Femur (tissue), 1 donor: ENCODE measurements at places on chromosomes 2 and 18.
A peak's percentile ranks its signal among the peaks of the same experiment; 100 is the strongest.

DNA sequence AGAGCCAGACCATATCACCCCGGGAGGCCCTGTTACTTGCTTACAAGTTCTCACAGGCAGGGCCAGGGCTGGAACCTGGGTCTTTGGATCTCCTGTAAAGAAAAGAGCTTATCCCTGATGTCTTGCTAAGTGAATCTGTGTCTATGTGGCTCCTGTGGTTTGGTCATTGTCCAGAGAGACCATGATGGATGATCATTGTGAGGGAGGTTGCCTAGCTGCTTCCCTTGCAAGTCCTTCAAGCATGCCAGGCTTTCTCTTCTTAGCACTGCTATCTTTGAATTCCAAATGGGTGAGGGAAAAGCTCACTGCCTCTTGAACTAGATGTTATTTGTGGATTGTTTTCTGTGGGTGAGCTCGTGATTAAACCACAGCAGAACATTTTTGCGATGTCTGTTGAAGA is 151.6 kb downstream of the FSHR start:
- DNase-seq = peak; percentile 21

DNA sequence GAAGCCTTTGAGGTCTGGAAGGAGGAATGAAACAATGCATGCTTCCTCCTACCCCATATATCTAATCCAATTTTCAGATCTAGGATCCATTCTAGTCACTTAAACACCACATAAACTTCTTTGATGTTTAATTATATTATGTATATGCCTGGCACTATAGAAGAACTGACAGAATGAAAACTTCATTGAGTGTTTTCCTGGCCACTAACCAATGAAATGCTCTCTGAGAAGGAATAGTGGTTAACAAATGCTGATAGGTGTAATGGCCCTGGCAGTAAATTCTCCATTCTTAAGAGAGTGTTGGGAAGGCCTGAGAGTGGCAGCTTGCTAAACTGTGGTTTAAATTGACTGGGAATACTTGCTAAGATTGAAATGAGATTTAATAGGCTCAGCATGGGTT is 710.0 kb downstream of the LRRTM4 start:
- DNase-seq = no peak

DNA sequence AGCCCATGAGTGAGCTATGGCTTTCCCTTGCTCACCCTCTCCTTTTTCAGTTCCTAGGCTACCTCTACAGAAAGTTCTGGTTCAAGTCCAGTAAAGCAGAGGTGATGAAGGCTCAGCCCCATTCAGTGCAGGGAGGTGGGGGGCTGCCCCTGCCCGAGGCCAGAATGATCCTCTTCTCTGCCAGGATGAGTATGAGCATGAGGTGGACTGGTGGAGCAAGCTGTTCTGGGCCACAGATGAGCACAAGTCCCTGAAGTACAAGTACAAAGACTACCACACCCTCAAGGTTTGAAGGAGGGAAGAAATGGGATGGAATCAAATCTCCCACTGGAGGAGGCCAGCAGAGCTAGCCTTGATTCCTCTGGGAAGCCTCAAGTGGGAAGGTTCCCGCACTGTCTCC is 42.4 kb downstream of the LMAN2L start:
- no peak for DNase-seq

DNA sequence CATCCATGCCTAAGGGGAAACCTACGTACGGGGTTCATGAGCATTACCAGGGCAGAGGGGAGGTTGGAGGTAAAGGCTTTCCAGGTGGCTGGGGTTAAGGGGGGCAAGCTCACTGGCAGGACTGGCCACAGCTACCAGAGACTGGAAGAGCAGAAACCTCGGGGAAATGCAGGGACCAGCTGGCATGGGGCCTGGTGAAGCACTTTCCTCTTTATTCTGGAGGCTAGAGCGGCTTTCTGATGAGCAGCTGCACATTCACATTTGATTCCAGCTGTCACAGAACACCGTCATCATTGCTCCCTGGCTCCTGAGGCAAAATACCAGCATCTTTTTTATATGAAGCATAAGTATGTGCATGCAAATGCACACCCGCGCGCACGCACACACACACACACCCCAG is 28.7 kb upstream of the LRRC30 start:
- peak; percentile 28 for DNase-seq

GRCh38 chr2:156908825-156909224 is 348.7 kb upstream of the GALNT5 start:
- no peak for DNase-seq

DNA sequence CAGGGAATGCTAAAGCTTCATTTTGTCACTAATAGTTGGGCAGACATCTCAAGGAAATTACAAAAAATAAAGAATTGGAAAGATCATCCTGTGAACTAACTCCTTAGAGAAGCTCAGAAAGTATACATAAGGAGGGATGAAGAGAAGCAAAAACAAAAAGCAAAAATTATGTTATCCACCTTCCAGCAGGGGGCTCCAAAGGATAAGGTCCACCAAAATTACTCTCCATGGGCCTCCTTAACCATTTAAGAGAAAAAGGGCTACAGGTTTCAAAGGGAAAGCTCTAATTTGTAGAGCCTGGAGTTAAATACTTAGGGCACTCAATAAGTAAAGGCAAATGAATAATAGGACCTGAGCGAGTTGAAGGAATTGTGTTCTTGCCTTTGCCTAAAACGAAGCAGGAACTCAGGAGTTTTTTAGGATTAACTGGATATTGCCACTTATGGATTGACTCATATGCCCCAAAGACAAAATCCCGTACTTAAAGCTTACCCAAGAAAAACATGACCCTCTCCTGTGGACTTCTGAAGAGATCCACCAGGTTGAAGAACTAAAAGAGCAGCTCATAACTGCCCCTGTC is 1167.9 kb downstream of the DSC3 start:
- no peak for DNase-seq

DNA sequence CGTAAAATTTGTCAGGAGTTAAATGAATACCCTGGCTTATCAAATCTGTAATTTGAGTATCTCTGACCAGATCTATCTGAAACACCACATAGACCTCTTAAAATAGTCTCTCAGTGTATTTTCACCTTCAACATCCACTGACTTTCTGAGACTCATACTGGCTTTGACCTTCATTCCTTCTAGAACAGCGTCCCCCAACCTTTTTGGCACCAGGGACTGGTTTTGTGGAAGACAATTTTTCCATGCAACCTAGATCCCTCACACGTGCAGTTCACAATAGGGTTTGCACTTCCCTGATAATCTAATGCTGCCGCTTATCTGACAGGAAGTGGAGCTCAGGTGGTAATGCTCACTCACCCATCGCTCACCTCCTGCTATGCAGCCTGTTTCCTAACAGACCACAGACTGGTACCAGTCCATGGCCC is 3.2 kb downstream of the NBAS start:
- DNase-seq = no peak

GRCh38 chr2:185202945-185203528 is 535.6 kb upstream of the FSIP2 start:
- DNase-seq = no peak

- no peak for DNase-seq
Measured at GRCh38 chr2:70035344-70035844, 51.9 kb upstream of the PCBP1 start.

GRCh38 chr2:119181391-119181790 is 22.8 kb upstream of the C1QL2 start:
- DNase-seq = no peak

- no peak for DNase-seq
Measured at GRCh38 chr2:230788554-230789175, 76.0 kb downstream of the CAB39 start.

GRCh38 chr2:117621326-117621725 is 193.2 kb upstream of the DDX18 start:
- DNase-seq = no peak

- no peak for DNase-seq
Measured at GRCh38 chr2:136086253-136087016, 31.5 kb downstream of the CXCR4 start.

GRCh38 chr2:201122276-201122675 is 6.3 kb downstream of the CFLAR start:
- no peak for DNase-seq

DNA sequence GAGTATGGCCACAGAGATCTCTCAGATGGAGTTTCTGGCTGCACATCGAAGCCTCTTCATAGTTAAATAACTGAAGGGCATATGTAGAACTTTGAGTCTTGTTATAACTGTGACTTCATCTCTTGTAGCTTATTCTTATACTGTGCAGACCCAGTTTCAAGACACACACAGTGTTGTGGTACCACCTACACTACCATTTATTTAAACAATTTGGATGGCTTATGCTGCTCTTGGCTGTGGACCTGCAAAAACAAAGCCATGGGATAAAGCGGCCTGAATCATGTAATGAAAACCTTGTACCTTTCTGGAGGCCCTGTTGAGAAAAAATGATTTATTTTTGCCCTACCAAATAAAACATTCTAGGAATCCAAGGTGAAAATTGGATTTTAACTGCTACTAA is 262.8 kb upstream of the RASGRP3 start:
- no peak for DNase-seq

GRCh38 chr2:172484253-172484652 is 56.9 kb downstream of the ITGA6 start:
- DNase-seq = no peak

- no peak for DNase-seq
Measured at GRCh38 chr2:60585276-60585675, 31.8 kb upstream of the BCL11A start.
